ENCODE measurements at places on chromosomes 7 and 10.

DNA sequence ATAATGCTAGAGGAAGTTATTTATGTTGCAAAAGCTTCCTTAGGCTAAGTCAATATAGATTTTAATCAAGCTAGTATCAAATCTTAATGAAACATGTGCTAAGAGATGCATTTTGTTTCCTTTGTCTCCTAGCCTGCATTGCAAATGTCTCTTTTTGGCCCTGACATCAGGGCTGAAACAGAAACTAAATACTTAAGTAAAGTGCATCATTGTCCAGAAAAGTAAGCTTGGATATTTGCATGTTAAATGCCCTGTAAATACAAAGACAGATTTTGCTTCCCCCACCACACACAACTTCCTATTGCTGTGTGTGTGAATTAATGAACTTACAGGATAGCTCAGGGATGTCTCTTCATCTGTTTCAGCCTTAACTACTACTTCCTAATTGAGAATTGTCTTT, 10.0 kb upstream of the STAMBPL1 start:
- ATAC-seq, result no peak

DNA sequence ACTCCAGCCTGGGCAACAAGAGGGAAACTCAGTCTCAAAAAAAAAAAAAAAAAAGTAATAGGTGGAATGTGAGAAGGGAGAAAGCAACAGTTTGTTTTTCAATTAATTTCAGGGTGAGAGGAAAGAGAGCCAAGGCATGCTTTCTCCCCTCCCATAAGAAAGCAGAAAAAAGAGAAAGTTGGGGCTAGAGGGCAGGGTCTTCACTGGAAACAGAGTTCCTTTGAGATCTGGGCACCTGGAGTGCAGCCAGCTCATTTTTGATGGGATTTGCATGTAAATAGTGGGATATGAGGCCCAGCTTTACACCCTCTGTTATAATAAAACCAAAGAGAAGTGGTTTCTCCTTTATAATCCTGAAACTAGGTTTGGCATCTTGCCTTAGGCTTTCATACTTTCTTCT, 13.8 kb upstream of the STOX1 start:
- peak; percentile 27 for ATAC-seq

GRCh38 chr10:33117230-33117629, 159.2 kb upstream of the ITGB1 start:
- no peak for ATAC-seq

GRCh38 chr7:152145853-152146466, 120.5 kb downstream of the GALNT11 start:
- ATAC-seq, result peak; percentile 57

DNA sequence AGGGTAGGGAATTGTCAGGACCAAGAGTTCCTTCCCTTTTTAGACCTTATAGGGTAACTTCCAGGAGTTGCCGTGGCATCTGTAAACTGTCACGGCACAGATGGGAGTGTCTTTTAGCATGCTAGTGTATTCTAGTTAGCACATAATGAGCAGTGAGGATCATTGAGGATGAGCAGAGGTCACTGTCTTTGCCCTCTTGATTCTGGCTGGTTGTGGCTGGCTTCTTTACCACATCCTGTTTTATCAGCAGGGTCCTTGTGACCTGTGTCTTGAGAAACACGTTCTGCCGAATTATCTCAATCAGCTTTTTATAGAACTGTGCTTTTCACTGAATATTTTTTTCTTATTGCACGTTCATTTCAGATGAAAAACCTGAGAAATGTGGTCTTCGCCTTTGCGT, 41.5 kb downstream of the MINPP1 start:
- peak; percentile 41 for ATAC-seq

DNA sequence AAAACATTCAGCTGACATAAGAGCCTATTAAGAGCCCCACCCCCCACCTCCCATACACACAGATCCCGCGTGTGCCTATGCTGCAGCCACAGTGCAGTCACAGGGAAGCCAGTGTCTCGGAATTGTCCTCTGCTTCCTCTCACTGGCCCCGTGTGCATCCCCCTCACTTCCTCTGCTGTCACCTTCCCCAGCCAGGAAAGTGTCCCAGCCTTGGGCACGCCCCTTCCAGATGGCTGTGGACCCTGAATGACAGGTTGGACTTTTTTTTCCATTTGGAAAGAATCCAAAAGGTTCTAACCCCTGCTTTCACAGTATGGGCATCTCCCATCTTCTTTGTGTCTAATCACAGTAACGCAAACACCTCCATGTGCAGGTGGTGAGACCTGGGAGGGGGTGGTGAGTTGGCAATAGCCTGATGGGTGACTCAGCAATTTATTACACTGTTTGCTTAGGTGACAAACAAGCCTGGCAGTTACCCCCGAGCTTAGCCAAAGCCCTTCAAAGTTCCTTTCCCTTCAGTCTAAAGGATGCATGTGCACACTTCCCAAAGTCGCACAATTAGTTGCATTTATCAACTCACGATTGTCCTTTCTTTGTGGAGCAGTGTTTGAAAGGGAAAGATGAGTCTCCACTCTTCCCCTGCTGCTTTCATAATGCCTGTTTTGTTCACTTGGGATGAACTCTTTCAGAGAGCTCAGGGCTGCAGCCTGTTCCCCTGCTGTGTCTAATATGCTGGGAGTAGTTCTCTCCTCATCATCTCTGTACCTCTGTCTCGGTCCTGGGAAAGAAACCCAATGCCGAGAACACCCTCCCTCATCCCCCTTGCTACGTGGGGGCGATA, 67.5 kb upstream of the EFCAB10 start:
- ATAC-seq, result no peak

DNA sequence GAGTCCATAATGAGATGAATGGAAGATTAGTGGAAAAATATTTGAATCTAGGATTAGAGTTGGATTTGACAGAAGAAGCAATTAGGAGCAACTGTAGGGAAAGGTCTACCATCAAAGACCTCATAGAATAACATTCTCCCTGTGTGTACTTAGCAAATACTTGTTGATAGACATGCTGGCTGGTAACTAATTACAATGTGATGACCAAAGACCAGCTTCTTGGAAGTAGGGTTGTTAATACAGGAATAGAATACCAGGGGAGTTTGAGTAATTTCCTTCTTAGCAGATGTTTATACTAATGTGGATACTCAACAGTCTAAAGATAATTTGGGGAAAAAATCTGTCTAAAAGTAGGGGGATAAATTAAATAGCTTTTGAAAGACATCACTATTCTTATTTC, 357.5 kb upstream of the BMPER start:
- ATAC-seq, result no peak

GRCh38 chr7:17646253-17646956, 293.9 kb downstream of the SNX13 start:
- ATAC-seq, result peak; percentile 75

DNA sequence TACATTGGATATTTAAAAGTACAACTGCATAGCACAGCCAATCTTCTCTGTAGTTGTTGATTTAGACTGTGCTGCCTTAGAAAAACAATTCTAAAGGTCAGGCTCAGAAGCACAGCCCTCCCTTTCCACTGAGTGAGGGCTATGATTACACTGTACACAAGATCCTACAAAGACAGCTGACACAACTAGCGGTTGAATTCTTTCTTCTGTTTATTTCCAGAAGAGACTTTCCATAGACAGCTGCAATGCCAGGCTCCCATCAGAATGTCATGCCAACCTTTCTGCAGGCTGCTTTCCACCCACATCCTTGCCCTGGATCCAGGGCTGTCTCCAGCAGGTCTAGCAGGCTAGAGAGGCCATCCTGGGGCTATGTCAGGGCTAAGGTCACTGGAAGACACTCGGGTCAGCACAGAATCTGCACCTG, 39.3 kb downstream of the FAM13C start:
- peak; percentile 93 for ATAC-seq
